ENCODE measurements at places on chromosomes 3 and 15. TPM values are rescaled to one million over a fixed set of nuclear protein-coding genes. Genes with fewer than 3 reads are reported as not detected.
A peak's percentile ranks its signal among the peaks of the same experiment; 100 is the strongest.

Gene CRTC3
- polyA plus RNA-seq: 25.4 TPM

DNA sequence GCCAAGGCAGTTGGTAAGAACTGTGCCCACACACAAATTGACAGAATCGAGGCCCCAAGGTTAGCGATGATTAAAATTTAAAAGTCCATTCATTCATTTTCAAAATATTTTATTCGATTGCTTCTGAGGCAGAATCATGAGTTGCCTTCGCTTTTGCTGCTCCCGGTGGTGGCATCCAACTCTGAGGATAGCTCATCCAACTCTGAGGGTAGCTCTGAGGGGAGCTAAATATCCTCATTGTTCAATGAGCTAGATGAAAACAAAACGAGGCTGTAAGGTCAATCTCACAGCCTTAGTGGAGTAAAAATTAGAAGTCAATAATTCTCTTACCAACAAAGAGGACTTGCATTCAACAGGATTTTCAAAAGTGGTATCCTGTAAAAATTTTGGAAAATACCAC, 897 bp upstream of the CHL1 start:
- no peak overlapping the region for H3K4me3 ChIP-seq
- no peaks in the 10 kb centered on the region for H3K36me3 ChIP-seq
- peaks cover 7% of the 10 kb centered on the region for H3K27me3 ChIP-seq
- no peaks in the 10 kb centered on the region for H3K4me1 ChIP-seq

GRCh38 chr15:74025436-74025835, 30.9 kb downstream of the PML start:
- H3K27me3 ChIP-seq: no peaks in the 10 kb centered on the region
- no peak overlapping the region for H3K4me3 ChIP-seq
- DNase-seq: no peak
- no peak overlapping the region for H3K27ac ChIP-seq
- peaks cover 30% of the 10 kb centered on the region for H3K36me3 ChIP-seq

DNA sequence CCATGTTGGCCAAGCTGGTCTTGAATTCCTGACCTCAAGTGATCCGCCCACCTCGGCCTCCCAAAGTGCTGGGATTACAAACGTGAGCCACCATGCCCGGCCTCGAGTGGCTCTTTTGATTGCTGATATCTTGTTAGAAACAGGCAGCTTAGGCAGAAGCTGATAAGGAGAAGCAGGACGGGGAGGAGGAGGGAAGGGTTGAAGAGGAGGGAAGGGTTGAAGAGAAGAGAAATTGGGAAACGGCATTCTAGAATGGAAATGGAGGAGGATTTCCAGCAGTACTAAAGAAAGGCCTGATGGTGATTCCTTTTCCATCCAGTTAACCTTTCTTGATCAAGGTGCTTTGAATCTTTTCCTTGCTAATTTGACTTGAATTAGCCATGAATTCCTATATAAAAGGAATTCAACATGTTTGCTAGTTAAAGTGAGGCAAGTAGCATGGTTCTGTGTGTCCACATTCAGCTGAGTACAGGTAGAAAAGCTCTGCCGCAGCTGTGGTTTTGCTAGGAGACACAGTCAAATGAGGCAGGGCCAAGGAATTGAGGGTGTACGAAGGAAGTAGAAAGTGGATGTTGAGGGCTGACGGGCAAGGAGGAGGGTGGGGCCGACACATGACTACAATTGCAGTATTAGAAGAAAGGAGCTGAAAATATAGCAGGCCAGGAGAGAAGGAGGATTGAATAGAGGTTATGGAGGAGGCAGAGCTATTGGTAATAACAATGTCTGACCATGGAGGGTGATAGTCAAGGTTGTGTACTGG, 27.2 kb upstream of the ATP1B3 start:
- H3K4me1 ChIP-seq: peaks cover 6% of the 10 kb centered on the region
- H3K27ac ChIP-seq: no peak overlapping the region
- no peaks in the 10 kb centered on the region for H3K27me3 ChIP-seq

Gene CAMK2N2
- 0.12 TPM for polyA plus RNA-seq

- no peaks in the 10 kb centered on the region for H3K27me3 ChIP-seq
- DNase-seq: no peak
- no peak overlapping the region for H3K4me3 ChIP-seq
- H3K27ac ChIP-seq: no peak overlapping the region
- no peaks in the 10 kb centered on the region for H3K36me3 ChIP-seq
Observed at GRCh38 chr3:54968546-54969172, 40.8 kb upstream of the LRTM1 start.

Gene SMCO1
- not detected for polyA plus RNA-seq

Gene PTPN9
- 40.2 TPM for polyA plus RNA-seq

Gene KBTBD13
- 0.03 TPM for polyA plus RNA-seq

GRCh38 chr3:28089527-28089897, 151.9 kb upstream of the CMC1 start:
- DNase-seq: no peak
- H3K27me3 ChIP-seq: no peaks in the 10 kb centered on the region
- H3K27ac ChIP-seq: no peak overlapping the region

Gene HTR3E
- polyA plus RNA-seq: 1.8 TPM

DNA sequence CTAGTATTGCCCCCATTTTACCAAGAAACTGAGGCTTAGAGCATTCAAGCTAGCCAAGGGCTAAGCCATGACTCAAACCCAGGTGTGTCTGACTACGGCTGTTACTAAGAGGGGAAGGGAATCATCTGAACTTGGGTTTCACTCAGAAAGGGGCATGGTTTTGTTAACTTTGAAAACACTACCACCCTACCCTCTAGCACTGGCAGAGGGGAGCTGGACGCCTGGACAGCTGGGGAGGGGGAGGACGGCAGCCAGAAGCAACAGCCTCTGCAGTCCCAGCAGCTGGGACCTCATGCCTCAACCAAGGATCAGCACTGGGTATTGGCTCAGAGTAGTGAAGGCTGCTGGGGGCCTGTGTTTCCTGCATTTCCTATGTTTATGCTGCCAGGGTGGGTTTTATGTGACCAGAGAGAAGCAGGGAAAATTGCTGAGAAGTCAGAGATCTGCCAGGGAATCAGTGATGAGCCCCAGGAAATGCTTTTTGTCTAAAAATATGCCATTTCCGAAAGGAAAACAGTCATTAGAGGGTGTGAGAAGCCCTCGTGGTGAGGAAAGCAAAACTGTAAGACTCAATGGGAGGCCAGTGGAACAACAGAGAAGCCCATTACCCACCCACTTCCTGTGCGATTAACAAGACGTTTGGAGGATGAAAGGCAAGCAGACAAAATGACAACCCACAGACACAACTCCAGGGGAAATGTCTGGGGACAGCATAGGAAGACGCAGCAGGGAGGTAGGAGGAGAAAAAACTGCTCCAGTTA, 41.2 kb downstream of the LIPC start:
- H3K27me3 ChIP-seq: no peaks in the 10 kb centered on the region
- DNase-seq: no peak
- H3K4me3 ChIP-seq: no peak overlapping the region
- H3K27ac ChIP-seq: peak overlapping the region; percentile 66
- peaks cover 22% of the 10 kb centered on the region for H3K4me1 ChIP-seq

DNA sequence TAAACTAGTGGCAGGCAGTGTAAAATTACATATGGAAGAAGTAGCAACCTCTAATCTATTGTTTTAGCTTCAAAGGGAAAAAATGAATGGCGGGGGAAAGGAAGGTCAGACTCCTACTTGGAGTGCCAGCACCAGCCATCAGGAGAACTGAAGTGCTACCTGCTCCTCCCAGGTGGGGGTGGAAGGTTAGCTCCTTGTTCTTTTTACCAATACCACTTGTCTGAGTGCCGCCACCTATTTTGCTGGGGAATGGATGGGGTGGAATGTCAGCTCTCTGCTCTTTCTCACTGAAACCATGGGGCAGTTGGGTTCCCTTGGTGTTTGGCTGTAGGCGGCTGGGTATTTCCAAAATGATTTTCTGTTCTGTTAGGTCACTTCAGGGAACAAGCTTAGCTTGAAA, 428.7 kb upstream of the EPHA3 start:
- no peak for DNase-seq
- H3K4me1 ChIP-seq: no peaks in the 10 kb centered on the region
- no peak overlapping the region for H3K27ac ChIP-seq
- H3K27me3 ChIP-seq: no peaks in the 10 kb centered on the region
- no peak overlapping the region for H3K4me3 ChIP-seq

GRCh38 chr15:38068626-38069391, 134.4 kb downstream of the TMCO5A start:
- no peaks in the 10 kb centered on the region for H3K27me3 ChIP-seq
- peaks cover 18% of the 10 kb centered on the region for H3K4me1 ChIP-seq
- peak; percentile 61 for DNase-seq
- no peaks in the 10 kb centered on the region for H3K36me3 ChIP-seq
- H3K27ac ChIP-seq: peak overlapping the region; percentile 57
- peak overlapping the region; percentile 21 for H3K4me3 ChIP-seq

GRCh38 chr15:71072423-71072822, 42.8 kb upstream of the THSD4 start:
- H3K4me1 ChIP-seq: no peaks in the 10 kb centered on the region
- no peaks in the 10 kb centered on the region for H3K27me3 ChIP-seq
- no peak for DNase-seq
- H3K27ac ChIP-seq: no peak overlapping the region
- no peak overlapping the region for H3K4me3 ChIP-seq
- H3K36me3 ChIP-seq: no peaks in the 10 kb centered on the region

GRCh38 chr3:128205558-128206145, 52.4 kb downstream of the EEFSEC start:
- no peak overlapping the region for H3K4me3 ChIP-seq
- no peaks in the 10 kb centered on the region for H3K4me1 ChIP-seq
- no peak overlapping the region for H3K27ac ChIP-seq
- no peaks in the 10 kb centered on the region for H3K36me3 ChIP-seq

DNA sequence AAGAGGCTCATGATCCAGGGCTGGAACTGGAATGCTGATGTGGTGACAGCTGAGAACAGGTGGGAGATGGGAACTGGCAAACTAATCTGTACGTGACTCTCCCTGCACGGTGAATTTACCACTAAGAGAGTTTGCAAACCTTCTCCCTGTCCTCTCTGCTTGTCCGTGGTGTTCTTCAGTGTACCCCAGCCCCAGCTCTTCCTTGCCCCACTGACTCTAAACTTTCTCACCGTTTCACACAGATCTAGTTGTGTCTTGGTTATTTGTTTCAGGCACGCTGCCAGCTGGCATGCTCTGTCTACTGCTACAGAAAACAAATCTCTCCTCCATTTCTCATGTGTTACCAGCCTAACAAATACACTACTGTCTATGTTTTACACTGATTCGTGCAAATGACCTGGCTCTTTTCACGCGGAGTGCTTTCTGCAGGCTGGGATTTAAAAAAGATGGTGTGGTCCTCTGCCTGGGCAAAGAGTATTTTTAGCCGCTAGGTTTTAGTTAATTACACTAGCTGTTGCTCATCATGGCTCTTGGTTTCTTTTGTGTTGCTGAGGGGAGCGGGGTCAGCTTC, 192.7 kb upstream of the LRIG1 start:
- DNase-seq: peak; percentile 32
- no peaks in the 10 kb centered on the region for H3K27me3 ChIP-seq
- no peak overlapping the region for H3K27ac ChIP-seq
- peaks cover 6% of the 10 kb centered on the region for H3K4me1 ChIP-seq
- no peak overlapping the region for H3K4me3 ChIP-seq
- H3K36me3 ChIP-seq: no peaks in the 10 kb centered on the region

DNA sequence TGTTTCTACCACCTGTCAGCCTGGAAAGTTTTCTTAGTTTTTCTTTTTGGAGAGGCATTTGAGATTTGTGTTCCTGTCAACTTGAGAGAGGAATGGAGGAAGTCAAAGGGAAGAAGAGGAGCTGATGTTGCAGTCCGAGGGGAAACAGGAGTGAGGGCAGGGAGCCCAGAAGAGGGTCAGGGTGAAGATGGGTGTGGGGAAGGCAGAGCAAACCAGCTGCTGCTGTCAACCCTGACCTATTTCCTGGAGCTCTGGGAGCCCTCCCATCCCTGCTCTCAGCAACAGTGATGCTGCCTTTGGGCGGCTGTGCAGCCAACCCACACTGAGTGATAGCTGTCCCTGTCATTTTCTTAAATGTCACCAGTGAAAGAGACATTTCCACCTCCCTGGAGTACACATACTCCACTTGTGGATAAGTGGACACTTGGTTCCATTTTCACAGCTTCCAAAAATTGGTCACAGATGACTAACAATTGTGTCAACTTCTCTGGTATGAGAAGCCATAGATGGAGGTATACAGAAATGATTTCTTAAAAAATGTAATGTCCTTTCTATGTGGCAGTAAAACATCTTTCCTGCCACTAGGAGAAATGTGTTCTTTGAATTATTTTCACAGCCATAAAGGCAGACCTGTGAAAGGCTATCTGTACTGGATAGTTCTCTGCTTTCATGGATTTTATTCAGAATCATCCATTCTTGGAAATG, 556.3 kb upstream of the TBL1XR1 start:
- no peak overlapping the region for H3K27ac ChIP-seq
- no peaks in the 10 kb centered on the region for H3K36me3 ChIP-seq
- no peaks in the 10 kb centered on the region for H3K4me1 ChIP-seq
- H3K27me3 ChIP-seq: no peaks in the 10 kb centered on the region

Measured in small intestine (tissue), 16 donors.